ENCODE measurements at places on chromosomes 16 and 17.

DNA sequence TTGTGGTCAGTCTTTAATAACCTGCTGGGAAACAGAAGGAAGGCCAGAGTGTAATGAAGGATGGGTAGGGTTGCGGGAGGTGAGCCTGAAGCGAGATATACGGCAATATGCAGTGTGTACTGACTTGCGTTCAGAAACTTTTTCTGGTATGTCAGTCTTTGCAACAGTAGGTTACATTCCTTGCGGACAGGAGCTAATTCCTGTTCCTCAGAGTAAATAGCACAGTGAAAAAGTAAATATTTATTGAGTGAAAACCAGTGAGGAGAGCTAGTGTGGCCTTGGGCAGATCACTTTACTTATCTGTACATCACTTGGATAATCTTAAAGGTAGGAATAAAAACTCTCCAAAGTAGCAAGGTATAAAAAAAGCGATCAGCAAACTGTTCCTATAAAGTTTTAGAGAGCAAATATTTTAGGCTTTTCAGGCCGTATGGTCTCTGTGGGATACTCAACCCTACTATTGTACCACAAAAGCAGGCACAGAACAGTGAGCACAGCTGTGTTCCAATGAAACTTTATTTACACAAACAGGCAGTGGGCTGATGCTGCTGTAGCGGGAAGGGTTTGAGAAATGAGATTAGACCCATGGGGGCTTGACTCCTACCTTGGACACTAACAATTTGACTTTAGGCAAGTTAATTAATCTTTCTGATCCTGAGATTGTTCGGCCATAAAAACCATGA lies 348.0 kb downstream of the UTP18 start:
- DNase-seq = no peak

DNA sequence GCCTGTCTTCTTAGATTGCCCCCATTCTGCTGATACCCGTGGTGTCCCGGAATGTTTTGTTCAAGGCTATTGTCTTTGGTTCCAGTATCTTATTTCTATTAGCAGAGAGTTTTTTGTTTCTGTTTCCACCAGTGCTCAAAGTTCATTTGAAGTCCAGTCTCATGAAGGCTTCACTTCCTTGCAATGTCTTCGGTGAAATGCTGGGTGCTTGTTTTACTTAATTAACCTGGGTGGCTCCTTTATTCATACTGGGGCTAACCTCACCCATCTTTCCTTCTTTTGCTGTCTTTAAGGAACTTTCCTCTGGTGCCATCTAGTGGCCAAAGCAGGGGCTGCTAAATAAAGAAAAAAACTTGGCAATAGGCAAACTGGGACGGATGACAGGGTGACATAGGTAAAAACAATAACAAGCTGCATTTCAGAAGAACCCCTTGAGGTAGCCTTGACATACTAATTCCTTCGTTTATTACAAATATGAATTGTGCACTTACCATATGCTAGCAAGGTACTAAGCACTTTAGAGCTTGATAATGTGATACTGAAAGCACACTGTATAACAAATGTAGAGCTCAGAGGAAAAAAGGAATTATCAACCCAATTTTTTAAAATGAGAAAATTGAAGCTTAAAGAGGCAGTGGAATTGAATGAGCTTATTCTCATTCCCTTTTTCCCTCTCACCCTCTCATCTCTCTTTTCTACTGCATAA lies 2.8 kb upstream of the SMIM36 start:
- DNase-seq = peak; percentile 77

DNA sequence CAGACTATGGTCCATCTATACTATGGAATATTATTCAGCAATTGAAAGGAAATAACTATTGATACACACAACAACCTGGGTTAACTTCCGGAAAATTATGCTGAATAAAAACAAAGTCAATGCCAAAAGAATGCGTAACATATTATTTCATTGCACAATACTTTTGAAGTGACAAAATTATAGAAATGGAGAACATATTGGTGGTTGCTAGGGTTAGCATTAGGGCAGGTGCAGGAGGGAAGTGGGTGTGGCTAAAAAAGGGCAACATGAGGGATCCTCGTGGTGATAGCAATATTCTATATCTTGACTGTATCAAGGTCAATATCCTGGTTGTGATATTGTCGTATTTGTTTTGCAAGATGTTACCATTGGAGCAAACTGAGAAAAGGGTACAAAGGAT lies 34.9 kb downstream of the PIK3R5 start:
- no peak for DNase-seq

- DNase-seq = no peak
Measured at GRCh38 chr16:4401510-4401909, 14.9 kb downstream of the CORO7 start.

GRCh38 chr17:43554857-43555256 lies 8.7 kb upstream of the ETV4 start:
- DNase-seq = no peak

GRCh38 chr16:749010-749409 lies 8.2 kb upstream of the CIAO3 start:
- no peak for DNase-seq

DNA sequence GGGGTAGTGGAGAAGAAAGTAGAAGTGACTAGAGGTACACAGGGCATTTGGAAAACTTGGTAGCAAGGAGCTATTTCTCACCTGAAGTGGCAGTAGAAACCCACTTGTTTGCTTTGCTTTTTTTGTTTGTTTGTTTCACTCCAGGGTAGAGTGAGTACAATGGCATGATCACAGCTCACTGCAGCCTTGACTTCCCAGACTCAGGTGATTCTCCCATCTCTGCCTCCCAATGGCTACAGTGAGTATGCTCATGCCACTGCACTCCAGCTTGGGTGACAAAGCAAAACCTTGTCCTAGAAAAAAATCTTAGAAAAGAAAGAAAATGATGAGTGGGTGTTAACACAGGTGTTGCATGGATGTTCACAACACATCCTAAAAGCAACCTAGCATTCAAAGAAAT lies 40.4 kb downstream of the SCNN1G start:
- no peak for DNase-seq

DNA sequence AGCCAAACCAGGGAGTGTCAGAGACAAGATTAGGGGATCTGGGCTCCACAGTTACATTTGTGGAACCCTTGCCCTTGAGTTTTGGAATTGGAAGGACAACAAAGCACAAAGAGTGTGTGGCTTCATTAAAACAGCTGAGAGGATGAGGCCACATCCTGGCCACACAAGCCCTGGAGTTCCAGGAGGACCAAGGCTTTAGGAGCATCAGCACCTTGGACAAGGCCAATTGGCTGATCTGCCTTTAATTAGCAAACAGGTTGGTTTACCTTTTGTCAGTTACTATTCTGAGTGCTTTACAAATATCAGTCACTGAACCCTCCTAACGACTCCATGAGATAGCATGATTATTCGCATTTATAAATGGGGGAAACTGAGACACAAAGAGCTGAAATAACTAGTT lies 54.7 kb downstream of the SLC6A2 start:
- no peak for DNase-seq

- DNase-seq = no peak
Measured at GRCh38 chr16:8581831-8582580, 8.3 kb downstream of the TMEM114 start.

- peak; percentile 64 for DNase-seq
Measured at GRCh38 chr17:82231562-82232321, 2.9 kb downstream of the SLC16A3 start.

DNA sequence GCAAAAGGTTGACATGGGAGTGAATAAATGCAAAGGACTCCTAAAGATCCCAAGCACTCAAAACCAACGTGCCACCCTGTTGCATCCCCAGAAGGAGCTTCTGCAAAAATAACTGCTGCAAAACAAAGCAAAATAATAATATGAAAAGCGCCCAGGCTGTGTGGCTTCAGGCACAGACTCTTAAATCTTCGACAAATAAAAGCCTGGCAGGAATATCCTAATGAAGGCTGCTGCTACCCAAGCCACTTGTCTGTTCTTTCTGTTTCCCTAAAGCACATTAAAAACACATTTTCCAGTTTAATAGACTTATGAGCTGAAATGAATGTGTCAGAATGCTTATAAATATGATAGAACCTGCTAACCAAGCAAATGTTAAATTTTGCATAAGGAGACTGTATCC lies 154.0 kb downstream of the SLC39A11 start:
- no peak for DNase-seq

DNA sequence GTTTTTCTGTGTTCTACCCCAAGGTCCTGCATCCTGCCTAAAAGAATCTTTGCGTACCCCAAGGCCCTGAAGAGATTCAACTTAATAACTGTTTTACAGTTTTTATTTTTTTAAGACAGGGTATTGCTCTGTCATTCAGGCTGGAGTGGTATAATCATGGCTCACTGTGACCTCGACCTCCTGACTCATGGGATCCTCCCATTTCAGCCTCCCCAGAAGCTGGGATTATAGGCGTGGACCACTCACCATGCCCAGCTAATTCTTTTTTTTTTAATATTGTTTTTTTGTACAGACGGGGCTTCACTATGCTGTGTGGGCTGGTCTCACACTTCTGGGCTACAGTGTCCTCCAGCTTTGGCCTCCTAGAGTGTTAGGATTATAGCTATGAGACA lies 9.3 kb upstream of the FAAP100 start:
- no peak for DNase-seq

GRCh38 chr17:34858591-34859565 lies 102.4 kb downstream of the CCT6B start:
- DNase-seq = peak; percentile 48

GRCh38 chr17:38560503-38561318 lies 45.0 kb downstream of the SRCIN1 start:
- peak; percentile 45 for DNase-seq

DNA sequence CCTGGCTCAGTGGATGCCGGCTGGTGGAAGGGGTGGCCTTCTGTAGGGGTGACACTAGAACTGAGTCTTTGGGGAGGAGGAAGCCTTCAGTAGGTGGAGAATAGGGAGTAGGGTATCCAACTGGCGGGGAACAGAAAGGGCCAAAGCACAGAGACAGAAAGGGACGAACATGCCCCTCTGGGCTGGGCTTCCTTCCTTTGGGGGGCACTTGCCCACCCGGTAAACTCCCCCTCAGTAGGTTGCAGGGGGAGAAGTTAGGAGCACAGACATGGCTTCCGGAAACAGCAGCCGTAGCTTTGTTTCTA lies 774 bp downstream of the ENGASE start:
- no peak for DNase-seq

DNA sequence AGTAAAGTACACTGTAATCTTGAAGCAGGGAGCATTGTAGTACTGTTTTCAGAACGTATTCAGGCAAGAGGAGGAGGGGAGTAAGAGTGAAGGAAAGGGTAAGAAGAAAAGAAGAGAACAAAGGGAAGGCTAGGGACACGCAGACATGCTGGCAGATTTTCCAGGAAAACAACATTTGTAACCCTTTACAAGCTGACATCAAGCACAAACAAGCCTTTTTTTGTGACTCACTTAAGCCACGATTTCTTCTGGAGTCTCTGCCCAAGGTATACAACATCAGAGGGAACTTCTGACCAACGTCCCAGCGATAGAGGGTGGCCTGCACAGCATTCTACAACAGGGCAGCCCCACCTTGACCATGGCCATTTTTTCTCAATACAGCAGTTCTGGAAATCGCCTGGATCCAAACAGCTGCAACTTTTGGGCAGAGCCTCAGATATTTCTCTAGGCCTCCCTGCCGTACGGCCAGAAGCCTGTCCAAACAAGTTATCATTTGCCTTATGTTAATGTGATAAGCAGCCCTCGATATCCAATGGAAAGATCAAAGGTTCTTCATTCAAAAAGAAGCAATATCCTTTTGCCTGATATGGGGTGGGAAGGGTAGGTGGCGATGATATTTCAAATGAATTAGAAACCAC lies 247.3 kb downstream of the ZFHX3 start:
- no peak for DNase-seq

DNA sequence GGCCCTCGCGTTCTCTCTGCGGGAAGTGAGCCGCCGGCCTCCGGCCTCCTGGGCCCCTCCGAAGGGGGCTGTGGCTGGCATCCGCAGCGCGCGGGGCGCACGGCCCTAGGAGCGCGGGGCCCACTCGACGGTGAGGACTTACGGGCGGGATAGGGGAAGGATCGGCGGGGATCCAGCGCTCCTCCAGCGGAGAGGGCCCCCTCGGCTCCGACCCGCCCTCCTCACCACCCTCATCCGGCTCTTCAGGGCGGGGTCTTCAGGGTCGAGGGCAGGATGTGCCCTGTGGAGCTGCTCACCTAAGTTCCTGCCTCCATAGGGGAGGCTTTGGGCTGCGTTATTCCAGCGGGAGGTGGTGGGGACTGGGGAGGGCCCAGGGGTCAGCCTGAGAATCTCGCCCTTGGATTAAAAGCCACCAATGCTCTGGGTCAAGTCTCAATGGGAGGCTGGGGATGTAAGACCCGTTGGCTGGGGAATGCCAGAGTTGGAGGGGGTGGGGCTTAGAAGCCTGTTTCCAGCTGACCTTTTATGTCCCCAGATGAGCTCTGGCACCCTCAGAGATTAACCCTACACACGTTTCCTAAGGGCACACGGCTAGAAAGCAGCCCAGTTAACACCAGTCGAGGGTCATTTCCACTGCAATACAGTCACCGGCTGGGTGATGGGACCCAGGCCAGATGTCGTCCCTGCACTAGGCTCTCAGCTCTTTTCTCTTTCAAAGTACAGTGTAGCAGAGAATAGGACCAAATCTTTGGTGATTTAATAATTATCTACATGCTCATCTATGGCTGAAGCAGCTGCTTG lies 13.4 kb downstream of the TBX2 start:
- DNase-seq = peak; percentile 38

- no peak for DNase-seq
Measured at GRCh38 chr17:73468221-73468620, 156.4 kb upstream of the CDC42EP4 start.

DNA sequence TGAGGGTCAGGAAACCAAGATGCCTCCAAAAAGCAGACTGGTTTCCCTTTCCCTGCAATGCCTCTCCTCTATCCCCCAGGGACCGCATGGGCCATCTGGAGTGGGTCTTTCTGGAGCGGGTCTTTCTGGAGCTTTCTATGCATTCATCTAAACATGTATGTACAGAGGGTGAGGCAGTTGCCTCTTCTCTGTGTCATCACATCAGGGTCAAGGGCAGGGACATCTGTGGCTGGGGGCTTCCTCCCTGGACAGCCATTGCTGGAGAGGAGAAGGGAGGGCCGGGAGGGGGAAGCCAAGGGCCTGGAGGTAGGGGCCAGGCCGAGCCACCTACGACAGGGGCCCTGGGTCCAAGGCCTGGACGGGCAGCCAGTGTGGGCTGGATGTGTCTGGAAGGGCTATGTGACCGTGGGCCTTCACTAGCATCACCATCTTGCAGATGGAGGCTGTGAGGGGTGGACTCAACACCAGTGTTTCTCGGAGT lies 840 bp downstream of the ADCY7 start:
- DNase-seq = no peak

Measured in activated CD8-positive, alpha-beta memory T cell treated with anti-CD3 and anti-CD28 coated beads, Interleukin-2, amount 10 ng/mL, durations not matched to agents 7 days and 5 days (primary cell).